ENCODE measurements at places on chromosomes 2 and 18. TPM values are rescaled to one million over a fixed set of nuclear protein-coding genes. Genes with fewer than 3 reads are reported as not detected.

The CD207 gene
- total RNA-seq, result not detected

The HOXD13 gene
- total RNA-seq, result not detected

The GYPC gene
- total RNA-seq, result 45.6 TPM

The LYPD1 gene
- 2.3 TPM for total RNA-seq

The FZD7 gene
- 21.8 TPM for total RNA-seq

The POTEJ gene
- 1.1 TPM for total RNA-seq

The DNER gene
- total RNA-seq, result 0.04 TPM

The DLX2 gene
- total RNA-seq, result not detected

DNA sequence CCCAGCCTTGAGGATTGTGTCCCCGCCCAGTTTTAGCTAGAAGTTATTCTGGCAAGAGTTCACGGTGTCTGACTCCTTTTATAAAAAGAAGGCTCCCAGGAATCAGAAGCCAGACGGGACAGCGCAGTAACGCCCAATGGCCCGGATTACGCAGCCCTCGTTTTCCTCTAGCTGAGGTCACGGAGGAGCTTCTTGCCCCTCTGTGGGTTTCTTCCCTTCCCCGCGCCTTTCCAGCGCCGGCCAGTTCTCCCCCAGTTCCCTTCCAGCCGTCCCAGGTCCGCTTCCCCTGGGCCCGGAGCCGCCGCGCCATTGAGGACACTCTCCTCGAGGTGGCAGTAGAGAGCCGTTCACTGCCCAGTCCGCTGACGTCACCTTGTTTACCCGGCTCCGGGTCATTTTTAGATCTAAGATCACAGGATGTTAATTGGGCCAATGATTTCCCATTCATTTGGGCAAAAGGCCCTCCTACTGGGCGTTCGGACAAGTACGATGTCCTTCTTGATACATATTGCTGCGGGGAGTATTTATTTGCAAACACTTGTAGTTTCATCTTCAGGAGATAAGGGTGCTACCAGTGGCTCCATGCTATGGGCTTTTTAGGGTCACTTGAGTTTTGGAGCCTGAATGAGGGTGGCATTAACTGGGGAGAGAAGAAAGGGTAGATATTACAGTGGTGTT is 81.5 kb upstream of the PPM1B start:
- DNase-seq, result peak; percentile 85
- H3K27me3 ChIP-seq, result no peaks in the 10 kb centered on the region
- no peaks in the 10 kb centered on the region for H3K4me1 ChIP-seq
- H3K27ac ChIP-seq, result no peak overlapping the region
- no peaks in the 10 kb centered on the region for H3K36me3 ChIP-seq

DNA sequence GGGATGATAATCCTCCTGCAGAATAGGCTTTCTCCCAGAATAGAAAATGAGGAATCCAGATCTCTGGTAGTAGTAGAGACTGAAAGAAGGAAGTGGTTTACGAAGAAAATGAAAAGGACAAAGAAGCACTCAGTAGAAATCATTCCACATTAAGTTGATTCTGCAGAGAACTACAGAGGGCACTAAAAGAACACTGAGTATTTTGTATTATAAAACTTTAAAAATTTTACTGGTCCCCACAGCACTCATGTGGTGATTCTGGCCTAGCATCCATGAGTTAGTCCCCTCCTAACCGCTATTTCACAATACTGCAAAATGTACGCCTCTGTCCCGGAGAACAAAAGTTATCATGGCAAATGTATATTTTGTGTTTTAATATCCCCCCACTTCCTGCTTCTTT is 42.9 kb upstream of the SLC35F5 start:
- no peaks in the 10 kb centered on the region for H3K36me3 ChIP-seq
- no peak for DNase-seq
- H3K27me3 ChIP-seq, result no peaks in the 10 kb centered on the region
- no peak overlapping the region for H3K4me3 ChIP-seq
- H3K27ac ChIP-seq, result no peak overlapping the region

- no peaks in the 10 kb centered on the region for H3K4me1 ChIP-seq
- H3K27me3 ChIP-seq, result no peaks in the 10 kb centered on the region
- H3K36me3 ChIP-seq, result no peaks in the 10 kb centered on the region
- H3K4me3 ChIP-seq, result no peak overlapping the region
- no peak overlapping the region for H3K27ac ChIP-seq
Observed at GRCh38 chr18:22228976-22229375, 59.6 kb downstream of the GATA6 start.

- peaks cover 15% of the 10 kb centered on the region for H3K4me1 ChIP-seq
- H3K27me3 ChIP-seq, result no peaks in the 10 kb centered on the region
- peak; percentile 86 for DNase-seq
Observed at GRCh38 chr2:188527141-188527540, 235.5 kb downstream of the GULP1 start.

- no peaks in the 10 kb centered on the region for H3K36me3 ChIP-seq
- H3K4me3 ChIP-seq, result no peak overlapping the region
- H3K27ac ChIP-seq, result no peak overlapping the region
- no peaks in the 10 kb centered on the region for H3K27me3 ChIP-seq
- DNase-seq, result no peak
Observed at GRCh38 chr2:238381341-238382115, 45.2 kb upstream of the ASB1 start.

- H3K4me3 ChIP-seq, result no peak overlapping the region
- no peak overlapping the region for H3K27ac ChIP-seq
- H3K27me3 ChIP-seq, result no peaks in the 10 kb centered on the region
- DNase-seq, result no peak
Observed at GRCh38 chr2:50763776-50764175, 268.2 kb downstream of the NRXN1 start.

DNA sequence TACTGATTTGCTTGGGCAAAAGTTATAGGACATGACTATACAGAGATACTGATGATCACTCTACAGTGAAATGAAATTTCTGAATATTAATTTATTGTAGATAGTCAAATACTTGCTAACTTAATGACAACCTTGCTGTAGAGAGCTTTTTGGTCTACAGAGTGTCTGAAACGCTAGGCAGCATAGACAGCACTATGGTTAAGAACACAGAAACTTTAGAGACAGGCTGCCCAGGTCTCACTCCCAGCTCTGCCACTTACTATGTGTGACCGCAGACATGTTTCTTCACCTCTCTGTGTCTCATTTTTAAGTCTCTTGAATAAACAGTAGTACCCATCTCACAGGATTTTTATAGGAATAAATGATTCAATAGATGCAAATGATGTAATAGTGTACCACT is 247.0 kb downstream of the TCF4 start:
- H3K4me3 ChIP-seq, result no peak overlapping the region
- DNase-seq, result no peak
- peaks cover 16% of the 10 kb centered on the region for H3K4me1 ChIP-seq

DNA sequence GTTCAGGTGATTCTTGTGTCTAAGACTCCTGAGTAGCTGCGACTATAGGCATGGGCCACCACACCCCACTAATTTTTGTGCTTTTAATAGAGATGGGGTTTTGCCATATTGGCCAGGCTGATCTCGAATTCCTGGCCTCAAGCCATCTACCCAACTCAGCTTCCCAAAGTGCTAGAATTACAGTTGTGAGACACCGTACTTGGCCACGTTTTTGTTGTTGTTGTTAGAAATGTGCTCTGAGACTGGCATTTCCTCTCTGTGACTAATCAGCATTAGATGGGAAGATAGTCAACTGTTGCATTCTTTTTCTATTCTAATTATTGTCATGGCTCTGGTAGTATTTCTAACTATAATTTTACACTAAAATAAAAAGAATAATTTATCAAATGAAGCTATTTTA is 191.7 kb downstream of the CAMKMT start:
- no peaks in the 10 kb centered on the region for H3K27me3 ChIP-seq
- no peaks in the 10 kb centered on the region for H3K4me1 ChIP-seq
- no peak overlapping the region for H3K27ac ChIP-seq

- H3K36me3 ChIP-seq, result no peaks in the 10 kb centered on the region
- H3K27me3 ChIP-seq, result no peaks in the 10 kb centered on the region
- DNase-seq, result peak; percentile 30
Observed at GRCh38 chr2:237700512-237701032, 73.2 kb downstream of the LRRFIP1 start.

- H3K4me3 ChIP-seq, result no peak overlapping the region
- DNase-seq, result no peak
- H3K27ac ChIP-seq, result no peak overlapping the region
- no peaks in the 10 kb centered on the region for H3K36me3 ChIP-seq
- no peaks in the 10 kb centered on the region for H3K4me1 ChIP-seq
Observed at GRCh38 chr2:82226441-82226840, 1921.9 kb upstream of the LRRTM1 start.

DNA sequence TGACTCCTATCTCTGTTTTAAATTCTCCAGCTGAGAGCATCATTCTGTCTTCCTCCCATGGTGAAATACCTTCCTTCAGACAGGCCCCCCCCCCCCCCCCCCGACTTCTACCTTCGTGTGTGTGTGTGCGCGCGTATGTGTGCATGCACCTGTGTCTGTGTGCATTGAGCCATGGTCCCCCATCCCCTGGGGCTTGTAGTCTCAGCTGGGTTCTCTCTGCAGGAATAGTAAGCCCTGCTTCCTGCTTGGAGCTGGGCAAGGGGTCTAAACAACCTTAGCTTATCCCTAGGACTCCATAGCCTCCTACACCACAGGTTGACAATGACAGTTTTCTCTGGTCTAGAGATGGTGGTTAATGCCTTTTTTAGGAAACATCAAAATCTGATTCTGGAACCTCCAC is 427.5 kb upstream of the KLHL29 start:
- no peak overlapping the region for H3K27ac ChIP-seq
- no peaks in the 10 kb centered on the region for H3K36me3 ChIP-seq
- peaks cover 25% of the 10 kb centered on the region for H3K4me1 ChIP-seq
- no peaks in the 10 kb centered on the region for H3K27me3 ChIP-seq

- no peak overlapping the region for H3K27ac ChIP-seq
- no peaks in the 10 kb centered on the region for H3K27me3 ChIP-seq
- no peaks in the 10 kb centered on the region for H3K36me3 ChIP-seq
- H3K4me3 ChIP-seq, result no peak overlapping the region
- no peak for DNase-seq
Observed at GRCh38 chr2:72191441-72191840, 43.8 kb upstream of the CYP26B1 start.

- H3K27ac ChIP-seq, result no peak overlapping the region
- H3K36me3 ChIP-seq, result no peaks in the 10 kb centered on the region
- H3K27me3 ChIP-seq, result no peaks in the 10 kb centered on the region
- DNase-seq, result no peak
Observed at GRCh38 chr2:8494589-8494988, 187.3 kb upstream of the ID2 start.

DNA sequence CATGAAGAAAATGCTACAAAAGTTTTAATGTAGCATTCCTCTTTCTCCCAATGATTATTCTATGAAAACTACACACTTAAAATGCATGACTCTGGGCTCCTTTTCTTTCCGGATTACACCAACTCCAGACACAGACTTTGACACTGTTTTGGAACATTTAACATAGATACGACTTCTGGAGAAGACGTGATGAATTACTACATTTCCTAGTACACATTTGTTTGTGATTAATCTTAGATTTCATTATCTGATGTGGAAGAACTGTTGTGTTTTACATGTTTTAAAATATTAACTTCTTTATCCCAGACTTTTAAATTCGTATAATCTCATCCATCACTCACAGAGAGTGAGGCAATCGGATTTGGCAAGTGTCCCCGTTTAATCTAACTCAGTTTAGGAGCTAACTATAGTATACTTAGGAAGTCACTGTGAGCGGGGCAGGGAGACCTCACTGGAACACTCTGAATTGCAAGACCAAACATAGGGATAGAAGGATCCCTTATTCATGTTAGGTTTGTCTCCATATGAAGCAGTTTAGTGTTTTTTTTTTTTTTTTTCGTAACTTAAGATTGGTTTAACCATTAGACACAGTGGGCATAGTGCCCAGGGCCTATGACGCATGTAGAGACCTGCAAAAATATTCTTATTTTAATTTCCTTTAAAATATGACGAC is 66.7 kb downstream of the PDE1A start:
- no peak for DNase-seq
- H3K36me3 ChIP-seq, result no peaks in the 10 kb centered on the region
- H3K4me1 ChIP-seq, result no peaks in the 10 kb centered on the region
- H3K27ac ChIP-seq, result no peak overlapping the region
- H3K27me3 ChIP-seq, result no peaks in the 10 kb centered on the region

- H3K4me3 ChIP-seq, result no peak overlapping the region
- H3K4me1 ChIP-seq, result no peaks in the 10 kb centered on the region
- H3K27me3 ChIP-seq, result no peaks in the 10 kb centered on the region
- H3K27ac ChIP-seq, result no peak overlapping the region
- no peak for DNase-seq
- H3K36me3 ChIP-seq, result no peaks in the 10 kb centered on the region
Observed at GRCh38 chr2:171763602-171764001, 76.3 kb downstream of the DYNC1I2 start.

GRCh38 chr2:15601681-15602080 is 10.0 kb downstream of the DDX1 start:
- no peak overlapping the region for H3K27ac ChIP-seq
- no peak overlapping the region for H3K4me3 ChIP-seq
- no peaks in the 10 kb centered on the region for H3K4me1 ChIP-seq
- no peak for DNase-seq
- no peaks in the 10 kb centered on the region for H3K27me3 ChIP-seq
